NCI-H345 (cell line): ENCODE measurements at places on chromosomes 13 and 19.

DNA sequence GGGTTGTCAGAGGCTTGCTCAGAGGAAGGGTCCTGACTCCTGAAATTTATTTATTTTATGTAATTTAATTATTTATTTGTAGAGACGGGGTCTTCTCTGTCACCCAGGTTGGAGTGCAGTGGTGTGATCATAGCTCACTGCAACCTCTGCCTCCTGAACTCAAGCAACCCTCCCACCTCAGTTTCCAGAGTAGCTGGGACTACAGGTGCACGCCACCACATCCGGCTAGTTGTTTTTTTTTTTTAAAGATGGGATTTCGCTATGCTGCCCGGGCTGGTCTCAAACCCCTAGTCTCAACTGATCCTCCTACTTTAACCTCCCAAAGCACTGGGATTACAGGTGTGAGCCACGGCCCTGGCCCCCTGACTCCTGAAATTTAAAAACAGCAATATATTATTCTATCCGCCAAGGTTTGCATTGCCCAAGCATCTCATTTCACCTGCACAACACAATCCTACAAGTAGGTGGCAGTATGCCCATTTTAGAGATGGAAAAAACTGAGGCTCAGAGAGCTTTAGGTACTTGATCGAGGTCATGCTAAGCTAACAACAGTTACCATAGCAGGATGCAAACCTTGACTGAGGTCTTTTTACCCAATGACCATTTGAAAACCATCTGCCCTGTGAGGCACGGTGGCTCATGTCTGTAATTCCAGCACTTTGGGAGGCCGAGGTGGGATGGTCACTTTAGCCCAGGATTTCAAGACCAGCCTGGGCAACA is 18.1 kb downstream of the ARHGEF18 start:
- DNase-seq = no peak

- no peak for DNase-seq
Measured at GRCh38 chr13:110319397-110319773, 12.3 kb downstream of the COL4A2 start.

GRCh38 chr19:43499042-43499441 is 5.5 kb downstream of the PHLDB3 start:
- DNase-seq = no peak

DNA sequence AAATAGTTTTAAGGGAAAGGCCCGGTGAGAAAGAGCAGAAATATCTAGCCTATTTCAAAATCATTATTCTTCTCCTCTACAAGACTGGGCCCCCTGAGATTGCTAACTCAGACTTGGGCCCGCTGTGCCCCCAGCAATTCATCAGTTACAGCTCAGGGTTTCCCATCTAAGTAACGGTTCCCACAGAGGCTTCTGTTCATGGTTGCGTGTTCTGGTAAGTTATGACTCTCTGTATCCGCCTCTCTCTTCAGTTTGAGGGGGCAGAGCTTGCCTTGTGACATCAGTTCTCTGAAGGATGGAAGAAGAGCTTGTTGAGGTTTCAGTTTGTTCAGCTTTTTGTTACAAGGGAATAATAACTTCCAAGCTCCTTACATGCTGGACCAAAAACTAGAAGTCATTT is 11.6 kb downstream of the ZNF57 start:
- DNase-seq = no peak

GRCh38 chr13:49424011-49424560 is 19.8 kb downstream of the CAB39L start:
- no peak for DNase-seq
